ENCODE measurements at places on chromosomes 11 and 22. TPM values are rescaled to one million over a fixed set of nuclear protein-coding genes. Genes with fewer than 3 reads are reported as not detected.

The TMEM132A gene
- total RNA-seq = 36.7 TPM

The SLC35F2 gene
- 29.3 TPM for total RNA-seq

The OR8U1 gene
- not detected for total RNA-seq

The GLB1L2 gene
- 1.9 TPM for total RNA-seq

The NXPE4 gene
- total RNA-seq = not detected

The TPBGL gene
- not detected for total RNA-seq

The OR5AN1 gene
- total RNA-seq = not detected

The PLAAT5 gene
- 2.3 TPM for total RNA-seq

The MMP8 gene
- total RNA-seq = not detected

The CFAP300 gene
- total RNA-seq = 5.2 TPM

The DLG2 gene
- total RNA-seq = 0.06 TPM

The TREH gene
- not detected for total RNA-seq

The C11orf97 gene
- not detected for total RNA-seq

The TMEM225 gene
- total RNA-seq = not detected

The CRYBB3 gene
- total RNA-seq = not detected

The CCT8L2 gene
- not detected for total RNA-seq

The LRRC10B gene
- not detected for total RNA-seq

The FZD4 gene
- 0.17 TPM for total RNA-seq

The TMEM45B gene
- total RNA-seq = 2.3 TPM

The P4HA3 gene
- total RNA-seq = 0.06 TPM

The IRAG1 gene
- total RNA-seq = 0.23 TPM

The P2RY6 gene
- 0.41 TPM for total RNA-seq

The RPS6KA4 gene
- total RNA-seq = 59.4 TPM

The ADORA2A gene
- 15.0 TPM for total RNA-seq

The PGA3 gene
- total RNA-seq = not detected

The APOC3 gene
- total RNA-seq = not detected

The OR10D3 gene
- total RNA-seq = not detected

The ALDH3B1 gene
- total RNA-seq = 85.5 TPM

The FOLR1 gene
- 7.3 TPM for total RNA-seq

The EIF1AD gene
- 53.9 TPM for total RNA-seq

The CSNK2A3 gene
- total RNA-seq = 4.2 TPM

The SLC22A12 gene
- total RNA-seq = not detected

The KRTAP5-11 gene
- not detected for total RNA-seq

The GLYAT gene
- total RNA-seq = not detected

The CASP5 gene
- total RNA-seq = not detected

The SMC1B gene
- 2.5 TPM for total RNA-seq

The ROBO4 gene
- not detected for total RNA-seq

The OR10A2 gene
- total RNA-seq = not detected

The OR6A2 gene
- not detected for total RNA-seq

The BARX2 gene
- total RNA-seq = not detected

The LUZP2 gene
- not detected for total RNA-seq

The NTM gene
- not detected for total RNA-seq

The VSTM5 gene
- total RNA-seq = not detected

The SPON1 gene
- 1.1 TPM for total RNA-seq

The ELMOD1 gene
- total RNA-seq = 0.17 TPM

The COMT gene
- total RNA-seq = 517 TPM

The CCDC15 gene
- 1.5 TPM for total RNA-seq

The RIMBP3B gene
- total RNA-seq = not detected

The CUL5 gene
- 14.7 TPM for total RNA-seq

The SAA2 gene
- total RNA-seq = not detected

The PGA5 gene
- total RNA-seq = not detected
